Activated T-cell treated with anti-CD3 and anti-CD28 coated beads for 1 hour (primary cell): ENCODE measurements at places on chromosomes 11 and 22.
A peak's percentile ranks its signal among the peaks of the same experiment; 100 is the strongest.

DNA sequence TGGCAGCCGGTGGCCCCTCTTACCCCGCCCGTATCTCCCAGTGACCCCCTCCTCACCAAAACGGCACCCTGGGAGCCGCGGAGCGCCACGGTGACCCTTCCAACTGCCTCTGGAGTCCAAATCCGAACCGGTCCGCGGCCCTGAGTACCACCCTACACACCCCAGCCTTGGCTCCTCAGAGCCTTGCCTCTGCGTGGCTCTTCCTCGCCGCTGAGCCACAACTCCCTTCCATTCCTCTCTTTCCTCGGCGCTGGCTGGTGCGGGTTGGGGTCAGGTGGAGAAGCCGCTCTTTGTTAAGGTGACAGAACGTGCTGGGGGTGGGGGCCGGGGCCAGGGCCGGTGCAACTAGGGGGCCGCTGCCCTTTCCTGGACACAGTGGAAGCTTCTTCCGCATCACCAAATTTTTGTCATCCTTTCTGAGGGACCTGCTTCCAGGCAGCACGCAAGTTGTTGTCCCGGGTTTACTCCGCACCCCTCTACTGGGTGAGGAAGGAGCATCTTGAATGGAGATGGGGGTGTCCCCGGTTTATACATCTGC, 6.5 kb downstream of the ALX4 start:
- DNase-seq, result no peak

GRCh38 chr22:43078522-43078921, 10.7 kb downstream of the TTLL1 start:
- DNase-seq, result no peak

DNA sequence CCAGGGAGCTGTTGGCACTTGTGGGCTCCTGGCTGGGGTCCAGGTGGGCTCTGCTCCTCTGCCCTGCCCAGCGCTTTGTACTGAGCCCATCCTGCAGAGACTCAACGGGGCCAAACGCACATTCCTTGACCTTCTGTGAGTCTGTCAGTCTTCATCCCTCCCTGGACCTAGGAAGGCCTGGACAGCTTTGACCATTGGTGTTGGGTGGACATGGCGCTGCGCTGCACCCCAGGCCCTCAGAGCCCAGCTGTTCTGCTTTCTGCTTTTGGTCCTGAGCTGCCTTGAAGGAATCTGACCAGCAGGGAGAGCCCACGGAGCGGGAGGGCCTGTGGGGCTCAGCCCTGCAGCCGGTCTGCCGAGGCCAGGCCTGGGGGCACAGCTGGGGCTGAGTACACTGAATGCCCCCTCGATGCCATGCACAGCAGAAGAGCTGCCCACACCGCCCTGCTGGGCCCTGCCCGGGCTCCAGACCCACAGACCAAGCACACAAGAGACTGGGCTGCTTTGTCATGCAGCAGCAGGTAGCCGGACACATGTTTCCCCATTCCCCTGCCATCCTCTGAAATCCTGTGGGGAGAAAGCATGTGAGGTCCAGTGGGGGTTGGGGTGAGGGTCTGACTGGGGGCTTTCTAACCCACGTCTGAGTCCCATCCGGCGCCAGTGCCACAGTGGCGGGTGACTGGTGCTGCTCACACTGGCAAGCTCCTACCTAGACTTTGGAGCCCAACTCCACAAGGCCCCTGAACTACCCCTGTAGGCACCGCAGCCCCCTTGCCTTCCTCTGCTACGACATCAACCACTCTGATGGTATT, 24.1 kb upstream of the CCDC188 start:
- no peak for DNase-seq

- DNase-seq, result no peak
Measured at GRCh38 chr22:40323681-40324171, 22.6 kb upstream of the ADSL start.

GRCh38 chr11:102685338-102685737, 20.2 kb downstream of the MMP27 start:
- DNase-seq, result no peak

- no peak for DNase-seq
Measured at GRCh38 chr22:35661464-35661863, 13.2 kb downstream of the APOL6 start.

GRCh38 chr11:72222907-72223614, 1.5 kb upstream of the INPPL1 start:
- DNase-seq, result peak; percentile 89

DNA sequence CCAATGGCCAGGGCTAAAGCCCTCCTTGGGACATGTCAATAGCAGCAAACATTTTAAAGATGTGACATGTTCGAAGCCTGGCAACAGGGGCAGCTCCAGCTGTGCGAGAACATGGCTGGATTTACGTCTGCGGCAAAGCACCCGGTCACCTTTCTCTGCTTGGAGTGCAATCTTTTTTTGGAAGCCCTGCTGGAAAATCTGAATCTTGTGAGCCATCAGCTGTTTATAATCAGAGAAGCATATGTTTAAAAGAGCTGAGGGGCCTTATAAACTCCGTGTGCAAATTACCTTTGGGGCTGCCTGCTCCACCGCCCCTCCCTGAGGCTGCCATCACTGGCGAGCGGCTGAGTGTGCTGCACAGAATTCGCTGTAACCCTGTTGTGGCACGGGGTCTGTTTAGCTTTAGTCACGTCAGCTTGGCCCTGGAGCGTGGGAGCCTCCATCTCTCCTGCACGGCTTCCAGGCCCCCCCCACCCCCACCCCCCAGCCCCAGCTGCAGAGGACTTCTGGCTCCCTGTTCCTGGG, 9.0 kb upstream of the KCNQ1OT1 start:
- DNase-seq, result no peak
